BE2C (cell line): ENCODE measurements at places on chromosomes 6 and 20.

DNA sequence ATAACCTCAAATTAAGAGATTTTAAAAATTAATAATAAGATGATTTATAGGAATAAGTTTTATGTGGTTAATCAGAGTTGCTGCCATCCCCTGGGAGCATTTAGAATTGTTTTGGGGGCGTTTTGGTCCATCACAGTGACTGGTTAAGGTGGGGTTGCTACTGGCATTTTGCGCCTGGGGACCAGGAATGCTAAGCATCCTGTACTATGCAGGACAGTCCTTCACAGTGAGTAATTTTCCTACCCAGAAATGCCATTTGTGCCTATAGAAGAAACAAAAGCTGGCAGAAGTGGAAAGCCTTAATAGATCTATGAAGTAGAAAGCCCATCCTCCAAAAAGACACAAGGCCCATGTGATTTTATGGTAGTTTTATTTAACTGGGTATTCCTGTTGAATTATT lies 118.0 kb downstream of the ANKS1A start:
- DNase-seq: no peak

DNA sequence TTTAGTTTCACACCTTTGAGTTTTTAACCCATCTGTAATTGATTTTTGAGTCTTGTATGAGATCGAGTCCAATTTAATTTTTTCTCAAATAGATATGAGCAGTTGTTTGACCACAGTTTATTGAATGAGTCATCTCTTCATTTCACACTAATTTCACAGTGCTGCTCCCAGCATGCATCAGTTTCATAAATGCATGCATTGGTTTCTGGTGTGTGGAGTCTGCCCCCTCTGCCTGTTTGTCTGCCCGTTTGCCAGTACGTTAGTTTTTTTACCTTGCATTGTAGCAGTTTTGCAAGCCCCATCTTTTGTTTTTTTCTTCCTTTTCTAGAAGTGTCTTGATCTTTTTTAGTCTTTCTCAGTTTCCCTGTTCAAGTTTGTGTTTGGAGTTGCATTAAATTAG lies 11.9 kb downstream of the SLX4IP start:
- peak; percentile 49 for DNase-seq

DNA sequence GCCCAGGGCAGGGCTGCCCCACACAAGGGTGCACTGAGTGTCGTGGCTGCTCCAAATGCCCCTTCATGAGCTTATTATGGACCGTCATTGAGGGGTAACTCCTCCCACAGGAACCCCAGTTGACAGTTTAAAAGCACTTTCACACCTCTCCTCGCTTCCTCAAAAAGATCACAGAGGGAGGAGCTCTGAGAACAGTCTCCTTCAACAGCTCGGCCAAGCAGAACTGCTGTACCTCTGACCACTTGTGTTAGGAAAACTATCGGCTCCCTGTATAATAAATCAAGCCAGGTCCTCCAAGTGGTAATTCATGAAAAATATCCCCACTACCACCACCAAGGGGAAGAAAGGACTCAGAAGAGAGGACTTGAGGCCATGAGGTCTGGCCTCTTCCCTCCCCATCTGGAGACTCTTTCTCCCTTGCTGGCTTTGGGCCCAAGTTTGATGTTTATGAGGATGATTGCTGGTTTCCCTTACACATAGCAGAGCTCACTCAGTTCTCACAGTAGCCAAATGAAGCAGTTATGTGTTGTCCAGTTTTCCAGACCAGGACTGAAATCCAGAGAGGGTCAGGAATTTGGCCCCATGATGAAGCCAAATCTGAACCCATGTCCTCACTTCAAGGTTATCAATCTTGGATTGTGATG lies 8.7 kb downstream of the SNX21 start:
- DNase-seq: no peak

- no peak for DNase-seq
These were observed 504.3 kb upstream of the SLC35B3 start for GRCh38 chr6:8939615-8940014.

- DNase-seq: peak; percentile 58
These were observed 303.7 kb downstream of the ESR1 start for GRCh38 chr6:152110886-152111820.

GRCh38 chr6:117602899-117603588 lies 733 bp upstream of the GOPC start:
- DNase-seq: no peak

- no peak for DNase-seq
These were observed 1.0 kb upstream of the LY6G6D start for GRCh38 chr6:31713991-31714684.

DNA sequence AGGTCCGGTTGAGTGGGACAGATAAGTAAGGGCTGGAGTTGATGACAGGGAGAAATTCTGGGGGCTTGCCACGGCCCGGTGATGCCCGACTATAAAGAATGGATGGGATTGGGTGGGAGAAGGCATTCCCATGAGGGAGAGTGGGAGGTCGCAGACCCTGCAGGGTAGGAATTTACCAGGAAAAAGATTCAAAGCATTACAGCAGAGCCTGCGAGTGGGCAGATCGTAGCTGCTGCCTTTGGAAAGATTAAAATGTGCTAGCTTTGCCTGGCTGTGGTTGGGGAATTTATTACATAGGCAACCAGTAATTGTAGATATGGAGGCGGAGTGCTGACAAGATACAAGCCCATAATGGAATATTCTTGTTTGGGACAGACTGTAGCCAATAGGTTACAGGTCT lies 49.5 kb downstream of the KDM1B start:
- no peak for DNase-seq

GRCh38 chr6:157184202-157185015 lies 138.9 kb downstream of the TMEM242 start:
- peak; percentile 73 for DNase-seq
